ENCODE measurements at places on chromosomes 5 and 9. TPM values are rescaled to one million over a fixed set of nuclear protein-coding genes. Genes with fewer than 3 reads are reported as not detected.

DNA sequence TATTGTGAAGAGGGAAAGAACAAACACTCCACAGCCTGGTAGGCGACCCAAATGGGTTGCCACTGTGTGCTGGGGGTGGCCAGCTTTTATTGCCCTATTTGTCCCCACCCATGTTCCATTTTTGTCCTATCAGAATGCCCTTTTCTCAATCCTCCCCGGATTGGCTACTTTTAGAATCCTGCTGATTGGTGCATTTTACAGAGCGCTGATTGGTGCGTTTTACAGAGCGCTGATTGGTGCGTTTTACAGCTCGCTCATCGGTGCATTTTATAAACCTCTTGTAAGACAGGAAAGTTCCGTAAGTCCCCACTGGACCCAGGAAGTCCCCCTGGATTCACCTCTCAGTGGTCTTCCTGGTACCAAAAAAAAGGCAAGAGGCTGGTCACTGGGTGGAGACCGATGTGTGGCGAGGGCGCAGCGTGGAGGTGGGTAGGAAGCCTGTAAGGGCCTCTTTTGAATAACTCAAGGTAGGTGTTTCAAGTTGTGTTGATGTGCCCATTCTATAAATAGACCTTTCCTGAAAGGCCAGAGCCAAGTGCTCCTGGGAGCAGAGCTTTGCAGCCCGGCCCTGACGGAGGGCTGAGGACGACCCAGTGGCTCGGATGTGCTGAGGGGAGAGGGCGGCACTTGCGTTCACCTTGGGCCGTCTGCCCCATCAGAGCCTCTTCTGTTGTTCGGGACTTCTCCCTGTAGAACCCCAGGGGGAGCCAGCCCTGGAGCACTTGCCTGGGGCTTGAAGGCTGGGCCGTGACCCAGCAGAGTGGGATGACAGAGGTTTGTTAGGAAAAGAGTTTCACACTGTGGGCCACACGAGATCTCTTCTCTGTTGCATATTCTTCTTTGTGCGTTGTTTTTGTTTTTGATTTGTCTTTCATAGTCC lies 7.2 kb upstream of the GFPT2 start:
- DNase-seq = no peak

- DNase-seq = no peak
These were observed 144.3 kb downstream of the MACIR start for GRCh38 chr5:103402851-103403250.

GRCh38 chr9:120914396-120914795 lies 12.2 kb downstream of the TRAF1 start:
- no peak for DNase-seq

DNA sequence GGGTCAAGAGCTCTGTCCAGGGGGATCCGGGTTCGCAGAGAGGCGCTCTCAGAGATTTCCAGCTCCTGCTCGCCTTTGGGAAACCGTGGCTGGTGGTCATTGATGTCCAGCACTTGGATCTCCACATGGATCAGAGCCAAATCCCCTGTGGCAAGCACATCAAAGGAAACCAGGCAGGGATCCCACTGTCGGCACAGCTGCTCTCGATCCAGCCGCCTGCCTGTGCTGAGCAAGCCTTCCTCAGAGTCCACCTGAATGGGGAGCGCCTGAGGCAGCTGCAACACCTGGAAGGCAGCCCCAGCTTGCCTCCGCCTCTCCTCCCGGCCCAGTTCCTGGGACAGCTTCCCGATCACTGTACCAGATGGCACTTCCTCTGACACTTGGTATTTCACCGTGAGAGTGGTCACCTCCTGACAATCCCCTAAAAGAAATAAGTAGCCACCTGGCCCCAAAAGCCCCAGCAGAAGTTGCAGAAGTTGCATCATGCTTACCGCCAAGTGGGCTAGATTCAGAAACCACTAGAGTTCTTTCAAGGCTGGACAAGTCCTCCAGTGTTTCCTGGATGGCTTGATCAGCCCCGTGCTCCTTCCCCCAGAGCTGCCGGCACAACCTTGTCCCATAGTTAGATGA lies 520 bp downstream of the PCDH12 start:
- no peak for DNase-seq

GRCh38 chr9:32423371-32423770 lies 38.9 kb downstream of the ACO1 start:
- no peak for DNase-seq

- DNase-seq = no peak
These were observed 7.6 kb downstream of the KIF24 start for GRCh38 chr9:34321451-34321850.

- DNase-seq = no peak
These were observed 218.4 kb downstream of the CDK5RAP2 start for GRCh38 chr9:120361551-120361950.

DNA sequence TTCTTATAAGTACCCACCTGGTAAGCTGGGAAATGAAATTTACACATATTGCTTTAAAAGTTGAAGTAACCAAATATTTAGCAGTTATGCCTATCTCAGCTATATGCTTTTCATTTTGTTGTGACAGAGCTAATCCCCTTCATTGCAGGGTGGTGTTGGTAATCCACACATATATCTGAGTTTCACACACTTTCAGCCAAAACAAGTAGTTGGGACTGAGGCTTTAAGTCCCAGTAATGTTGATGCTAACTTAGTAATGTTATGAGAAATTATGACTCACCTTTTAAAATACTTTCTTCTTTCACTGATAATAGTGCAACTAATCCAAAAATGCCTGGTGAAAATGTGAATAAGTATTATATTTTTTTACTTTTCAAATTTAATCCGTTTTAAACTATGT lies 19.2 kb upstream of the RICTOR start:
- no peak for DNase-seq

- DNase-seq = no peak
These were observed 56.1 kb downstream of the GRIA1 start for GRCh38 chr5:153546566-153546965.

DNA sequence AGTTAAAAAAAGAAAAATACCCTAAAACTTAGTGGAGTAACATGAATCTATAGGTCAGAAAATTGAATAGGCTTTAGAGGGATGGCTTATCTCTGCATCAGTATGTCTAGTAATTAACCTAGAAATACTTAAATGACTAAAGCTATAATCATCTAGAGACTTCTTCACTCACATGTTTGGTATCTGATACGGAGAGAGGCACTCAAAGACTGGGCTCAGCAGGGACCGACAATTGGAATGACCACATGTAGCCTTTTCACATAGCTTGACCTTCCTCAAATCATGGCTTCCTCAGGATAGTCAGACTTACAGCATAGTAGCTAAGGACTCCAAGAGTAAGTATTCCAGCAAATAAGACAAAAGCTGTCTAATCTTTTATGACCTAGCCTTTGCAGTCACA lies 105.3 kb upstream of the RORB start:
- no peak for DNase-seq

- DNase-seq = no peak
These were observed 1052.8 kb upstream of the DMAC1 start for GRCh38 chr9:8852301-8852864.

- DNase-seq = no peak
These were observed 504.3 kb downstream of the ARHGEF28 start for GRCh38 chr5:74130155-74130897.

GRCh38 chr9:92607773-92608172 lies 62.2 kb downstream of the IPPK start:
- no peak for DNase-seq

DNA sequence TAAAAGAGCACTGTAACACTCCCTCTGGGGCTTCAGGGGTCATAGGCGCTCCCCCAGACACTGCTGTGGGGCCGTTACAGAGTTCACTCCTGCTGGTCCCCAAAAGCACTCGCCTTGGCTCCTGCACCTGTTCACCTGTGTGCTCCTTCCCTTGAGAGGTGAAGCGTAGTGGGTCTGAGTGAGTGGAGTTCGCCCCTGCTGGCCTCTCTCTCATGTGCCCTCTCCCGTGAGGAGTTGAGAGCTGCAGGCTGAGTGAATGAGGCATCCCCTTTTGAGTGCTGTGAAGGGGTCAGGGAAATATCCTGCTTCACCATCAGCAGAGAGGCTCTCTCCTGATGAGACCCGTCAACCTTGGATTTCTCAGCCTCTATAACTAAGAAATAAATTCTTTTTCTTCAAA lies 134.6 kb upstream of the TUT7 start:
- DNase-seq = no peak

GRCh38 chr5:91848453-91848852 lies 465.3 kb upstream of the ARRDC3 start:
- DNase-seq = no peak

GRCh38 chr5:120690621-120691407 lies 226.7 kb downstream of the PRR16 start:
- no peak for DNase-seq

The IL4 gene
- not detected for polyA plus RNA-seq

The ADRB2 gene
- 0.23 TPM for polyA plus RNA-seq

The ADAMTSL2 gene
- 2.5 TPM for polyA plus RNA-seq

The ESM1 gene
- 11.2 TPM for polyA plus RNA-seq

The PCDHGA2 gene
- polyA plus RNA-seq = 7.9 TPM

The ARL14EPL gene
- 0.15 TPM for polyA plus RNA-seq

The RAI14 gene
- polyA plus RNA-seq = 97.5 TPM

The MXD3 gene
- 15.2 TPM for polyA plus RNA-seq

The TRIP13 gene
- polyA plus RNA-seq = 19.0 TPM

The MARCHF11 gene
- 4.8 TPM for polyA plus RNA-seq

The HMCN2 gene
- 1.6 TPM for polyA plus RNA-seq
